ENCODE measurements at places on chromosomes 6 and 20.

DNA sequence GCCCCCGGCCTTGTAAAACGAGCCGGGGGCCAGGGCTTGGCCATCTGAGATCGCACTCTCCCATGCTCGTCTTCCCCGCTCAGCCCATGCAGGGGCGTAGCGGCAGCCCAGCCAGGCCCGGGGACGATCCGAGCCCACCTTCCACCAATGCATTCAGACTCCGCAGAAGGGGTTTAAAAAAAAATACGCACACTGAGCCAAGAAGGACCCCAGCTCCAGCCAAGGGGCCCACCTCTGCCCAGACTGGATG lies 320 bp downstream of the GSTA4 start:
- DNase-seq, result no peak

DNA sequence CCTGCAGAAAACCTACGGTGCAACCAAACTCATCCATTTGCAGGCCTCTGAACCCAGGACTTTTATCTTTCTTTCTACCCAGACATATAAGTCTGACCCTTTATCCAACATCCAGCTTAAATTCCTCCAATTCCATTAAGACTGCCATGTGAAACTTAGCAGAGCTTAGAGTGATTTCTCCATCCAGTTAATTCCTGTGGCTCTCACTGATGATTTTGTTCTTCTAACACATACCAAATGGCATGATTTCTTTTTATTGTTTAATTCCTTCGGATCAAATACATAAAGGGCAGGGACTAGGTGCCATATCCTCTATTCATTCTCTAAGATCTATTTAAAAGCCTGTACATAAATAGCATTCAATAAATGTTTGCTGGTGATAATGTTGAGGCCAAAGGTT lies 92.9 kb downstream of the TASP1 start:
- no peak for DNase-seq

GRCh38 chr6:6176127-6176526 lies 144.3 kb downstream of the F13A1 start:
- DNase-seq, result no peak

GRCh38 chr20:23358923-23359593 lies 2.9 kb upstream of the GZF1 start:
- no peak for DNase-seq

GRCh38 chr6:167399599-167399998 lies 74.7 kb downstream of the TTLL2 start:
- no peak for DNase-seq

- no peak for DNase-seq
Measured at GRCh38 chr6:41332241-41332640, 3.2 kb upstream of the NCR2 start.

GRCh38 chr6:11011787-11012234 lies 32.3 kb downstream of the ELOVL2 start:
- no peak for DNase-seq

DNA sequence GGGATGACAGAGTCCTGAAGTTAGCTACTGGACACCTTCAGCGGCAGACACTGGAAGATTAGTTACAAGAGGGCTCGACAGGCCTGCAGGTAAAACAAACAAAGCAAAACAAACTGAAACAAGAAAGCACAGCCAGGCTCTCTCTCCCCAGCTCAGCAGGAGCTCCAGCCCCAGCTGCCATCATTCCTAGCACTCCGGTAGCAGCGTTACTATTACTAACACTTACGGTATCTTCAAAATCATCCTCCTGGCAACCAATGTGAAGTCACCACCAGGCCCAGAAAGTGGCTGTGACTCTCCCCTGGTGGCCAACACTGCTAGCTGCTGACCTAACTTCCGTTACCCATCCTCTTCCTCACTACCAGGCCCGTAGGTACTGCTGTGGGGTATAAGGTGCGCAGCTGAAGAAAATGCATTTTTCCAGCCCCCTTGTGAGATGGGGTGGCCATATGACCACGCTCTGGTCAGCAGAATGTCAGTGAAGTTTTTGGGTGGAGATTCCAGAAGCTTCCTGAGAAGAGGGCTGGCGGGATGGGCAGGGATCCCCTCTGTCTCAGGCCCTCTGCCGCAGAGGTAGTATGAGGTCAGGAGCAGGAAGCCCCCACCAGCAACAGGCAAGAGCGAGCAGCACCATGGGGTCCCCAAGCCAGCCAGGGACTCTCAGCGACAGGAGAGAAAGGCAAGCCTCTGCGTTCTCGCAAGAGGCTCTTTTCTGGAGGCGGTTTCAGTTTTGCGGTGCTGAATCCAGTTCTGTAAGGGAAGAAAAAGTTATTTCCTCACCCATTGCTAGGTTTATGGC lies 37.4 kb upstream of the TBXT start:
- DNase-seq, result no peak

DNA sequence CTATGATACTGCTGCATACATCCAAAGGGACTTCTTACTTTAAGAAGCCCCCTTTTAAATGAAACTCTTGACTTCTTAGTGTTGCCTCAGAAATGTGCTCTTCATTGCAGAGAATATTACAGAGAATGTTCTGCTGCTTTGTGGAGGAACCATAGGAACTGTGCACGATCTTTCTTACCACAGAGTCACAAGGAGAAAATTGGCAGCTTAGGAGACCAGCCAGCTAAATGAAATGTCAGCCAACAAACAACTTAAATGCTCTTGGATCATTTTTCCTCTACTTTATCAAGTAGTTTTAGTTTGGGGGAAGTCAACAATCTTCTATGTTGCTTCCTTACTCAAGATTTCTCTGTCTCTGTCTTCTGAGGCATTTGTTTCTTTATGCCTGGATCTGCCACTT lies 125.9 kb upstream of the MLIP start:
- peak; percentile 12 for DNase-seq

GRCh38 chr6:124078169-124078568 lies 274.5 kb downstream of the NKAIN2 start:
- DNase-seq, result no peak
